ENCODE measurements at places on chromosomes 1 and 21. TPM values are rescaled to one million over a fixed set of nuclear protein-coding genes. Genes with fewer than 3 reads are reported as not detected.

SPRR3 gene
- total RNA-seq: not detected

LCE2C gene
- not detected for total RNA-seq

C1orf115 gene
- total RNA-seq: 0.75 TPM

SPRR1B gene
- not detected for total RNA-seq

GPR37L1 gene
- 0.05 TPM for total RNA-seq

RPAP2 gene
- 38.2 TPM for total RNA-seq

NEK2 gene
- total RNA-seq: 31.0 TPM

GRIK1 gene
- 0.77 TPM for total RNA-seq

C1orf226 gene
- 9.8 TPM for total RNA-seq

LHX8 gene
- total RNA-seq: not detected

KMO gene
- not detected for total RNA-seq

HEYL gene
- 4.9 TPM for total RNA-seq

SPRR2E gene
- total RNA-seq: not detected

TMEM63A gene
- total RNA-seq: 24.8 TPM

SH2D2A gene
- total RNA-seq: 1.0 TPM

CBR1 gene
- 2.4 TPM for total RNA-seq

EIF3I gene
- total RNA-seq: 192 TPM

HNRNPCL4 gene
- not detected for total RNA-seq

NMNAT2 gene
- 3.2 TPM for total RNA-seq

S100A14 gene
- total RNA-seq: not detected

LZIC gene
- 35.3 TPM for total RNA-seq

KRTAP19-1 gene
- total RNA-seq: not detected

FCRL3 gene
- total RNA-seq: not detected

DNASE2B gene
- not detected for total RNA-seq

RIIAD1 gene
- not detected for total RNA-seq

LCE1F gene
- total RNA-seq: not detected

ATP6V1G3 gene
- not detected for total RNA-seq

ELF3 gene
- 0.55 TPM for total RNA-seq

RGS7 gene
- 0.65 TPM for total RNA-seq

RBM11 gene
- total RNA-seq: 0.65 TPM

HS2ST1 gene
- total RNA-seq: 57.5 TPM

All from neural crest cell (in vitro differentiated cells).